ENCODE measurements at places on chromosomes 1 and 21. TPM values are rescaled to one million over a fixed set of nuclear protein-coding genes. Genes with fewer than 3 reads are reported as not detected.

Gene THEM5
- not detected for total RNA-seq

DNA sequence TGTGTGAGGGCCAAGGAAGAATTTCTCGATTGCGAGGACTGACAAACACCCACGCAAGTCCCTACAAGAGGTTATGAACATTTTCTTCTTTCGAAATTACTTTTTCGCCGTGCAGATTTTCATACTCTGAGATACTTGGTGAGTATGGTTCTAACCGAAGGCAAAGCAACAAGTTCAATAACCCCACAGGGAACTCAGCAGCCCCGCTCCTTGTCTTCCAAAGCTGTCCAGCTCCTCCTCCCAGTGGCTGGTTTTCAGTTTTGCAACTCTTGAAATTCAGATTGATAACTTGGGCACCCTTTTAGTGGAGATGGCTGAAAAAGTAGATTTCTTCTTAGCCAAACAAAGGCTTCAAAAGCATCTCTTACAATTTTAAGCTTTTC, 154.4 kb downstream of the SETD4 start:
- DNase-seq = no peak

- no peak for DNase-seq
These were observed 25.5 kb upstream of the IL10 start for GRCh38 chr1:206797534-206798383.

GRCh38 chr1:187721216-187721615, 892.5 kb downstream of the PLA2G4A start:
- DNase-seq = no peak

DNA sequence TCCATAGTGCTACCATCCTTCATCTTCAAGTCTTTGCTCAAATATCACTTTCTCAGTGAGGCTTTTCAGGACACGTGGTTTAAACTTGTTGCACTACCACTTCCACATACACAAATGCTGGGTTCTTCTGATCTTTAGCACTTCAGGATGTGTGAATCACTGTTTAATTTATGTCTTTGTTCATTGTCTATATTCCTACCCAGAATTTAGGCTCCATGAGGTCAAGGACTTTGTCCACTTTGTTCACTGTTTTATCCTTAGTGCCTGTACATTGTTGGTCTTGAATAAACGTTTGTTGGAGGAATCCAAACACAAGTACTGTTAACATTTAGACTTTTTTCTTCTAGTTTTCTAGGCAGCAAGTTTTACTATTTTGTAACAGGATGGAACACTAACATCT, 42.6 kb upstream of the RALGPS2 start:
- no peak for DNase-seq

DNA sequence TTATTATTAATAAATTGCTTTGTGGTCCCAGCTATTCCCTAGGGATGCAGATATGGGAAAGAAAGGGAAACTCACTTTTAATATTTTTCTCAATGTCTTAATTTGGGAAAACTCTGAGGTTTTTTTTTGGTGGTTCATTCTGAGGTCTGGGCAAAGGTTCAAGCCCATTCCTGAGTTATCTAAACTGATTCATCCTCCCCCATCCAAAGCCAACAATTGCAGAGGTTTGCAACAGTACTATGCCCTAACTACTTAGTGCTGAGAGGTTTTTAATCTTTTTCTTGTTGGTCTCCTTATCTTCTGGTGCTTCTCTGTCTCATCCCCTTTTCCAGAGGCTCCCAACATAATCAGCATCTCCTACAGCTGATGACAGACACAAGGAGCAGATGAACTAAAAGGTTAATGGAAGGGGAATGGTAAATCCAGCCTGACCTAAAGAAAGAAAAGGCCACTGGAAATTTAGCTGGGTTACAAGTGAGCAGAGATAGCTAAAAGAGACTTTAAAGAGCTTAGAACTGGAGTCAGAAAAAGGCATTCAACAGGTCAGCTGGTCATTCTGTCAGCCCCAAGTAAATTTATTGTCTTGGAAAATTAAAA, 390.4 kb downstream of the TGFB2 start:
- DNase-seq = no peak

DNA sequence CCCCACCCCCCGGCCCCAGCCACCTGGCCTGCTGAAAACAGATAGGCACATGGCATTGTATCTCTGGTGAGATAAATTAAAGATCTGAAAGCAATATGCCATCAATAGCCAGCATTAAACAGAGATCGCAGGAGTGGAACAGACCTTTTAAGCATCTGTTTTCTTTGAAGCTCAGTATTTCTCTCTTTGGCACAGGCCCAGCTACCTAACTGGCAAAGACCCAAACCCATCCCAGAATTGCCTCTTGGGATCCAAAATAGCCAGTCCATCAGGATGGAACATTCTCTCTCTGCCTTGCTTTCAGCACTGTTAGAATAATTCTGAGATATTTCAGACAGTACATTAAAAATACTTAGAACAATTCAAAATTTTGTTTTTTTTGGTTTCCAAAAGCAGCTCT, 46.0 kb downstream of the KCNJ6 start:
- DNase-seq = no peak

Gene RGS4
- total RNA-seq = 0.21 TPM

- DNase-seq = no peak
These were observed 55.3 kb upstream of the RGS21 start for GRCh38 chr1:192261476-192261875.

DNA sequence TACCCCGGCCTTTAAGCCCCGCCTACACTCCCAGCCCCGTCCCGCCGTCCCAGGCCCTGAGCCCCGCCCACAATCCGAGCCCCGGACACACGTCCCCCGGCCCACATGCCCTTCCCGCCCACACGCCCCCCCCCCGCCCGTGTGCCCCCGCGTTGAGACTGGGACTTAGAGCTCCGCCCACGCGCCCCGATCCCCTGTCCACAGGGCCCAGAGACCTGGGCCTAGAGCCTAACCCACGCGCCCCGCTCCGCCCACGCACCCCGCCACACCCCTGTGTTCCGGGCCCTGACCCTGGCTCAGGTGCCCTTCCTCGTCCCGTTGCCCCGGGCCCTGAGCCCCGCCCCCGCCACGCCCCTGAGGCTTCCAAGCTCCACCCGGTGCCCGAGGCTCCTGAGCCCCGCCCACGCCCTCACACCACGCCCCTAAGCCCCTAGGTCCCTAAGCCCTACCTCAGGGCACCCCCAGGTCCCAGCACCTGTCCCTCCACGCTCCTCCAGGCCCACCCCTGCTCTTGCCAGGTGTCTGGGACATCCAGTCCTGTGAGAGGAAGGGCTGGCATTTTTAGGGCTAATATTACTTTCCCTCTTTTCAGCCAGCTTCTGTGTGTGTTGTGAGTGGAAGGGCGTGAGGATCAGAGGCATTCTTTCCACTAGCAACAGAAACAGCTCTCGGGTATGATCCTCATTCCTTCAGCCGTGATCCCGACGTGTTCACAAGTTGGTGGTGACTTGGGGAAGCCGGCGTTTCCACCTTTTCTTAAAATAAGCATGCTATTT, 552 bp upstream of the GPR157 start:
- peak; percentile 78 for DNase-seq

Gene VHLL
- total RNA-seq = not detected

- no peak for DNase-seq
These were observed 116.8 kb downstream of the TOMM20 start for GRCh38 chr1:235011599-235012435.

- no peak for DNase-seq
These were observed 99.7 kb downstream of the RIPK4 start for GRCh38 chr21:41667136-41667535.

Gene TNFSF18
- total RNA-seq = not detected

Gene NBPF11
- total RNA-seq = 7.9 TPM

Gene KCNJ6
- total RNA-seq = not detected

GRCh38 chr1:206628916-206629315, 6.4 kb upstream of the DYRK3 start:
- no peak for DNase-seq

Gene EPHA2
- 30.0 TPM for total RNA-seq

GRCh38 chr1:151989211-151989862, 4.3 kb downstream of the S100A10 start:
- peak; percentile 56 for DNase-seq

DNA sequence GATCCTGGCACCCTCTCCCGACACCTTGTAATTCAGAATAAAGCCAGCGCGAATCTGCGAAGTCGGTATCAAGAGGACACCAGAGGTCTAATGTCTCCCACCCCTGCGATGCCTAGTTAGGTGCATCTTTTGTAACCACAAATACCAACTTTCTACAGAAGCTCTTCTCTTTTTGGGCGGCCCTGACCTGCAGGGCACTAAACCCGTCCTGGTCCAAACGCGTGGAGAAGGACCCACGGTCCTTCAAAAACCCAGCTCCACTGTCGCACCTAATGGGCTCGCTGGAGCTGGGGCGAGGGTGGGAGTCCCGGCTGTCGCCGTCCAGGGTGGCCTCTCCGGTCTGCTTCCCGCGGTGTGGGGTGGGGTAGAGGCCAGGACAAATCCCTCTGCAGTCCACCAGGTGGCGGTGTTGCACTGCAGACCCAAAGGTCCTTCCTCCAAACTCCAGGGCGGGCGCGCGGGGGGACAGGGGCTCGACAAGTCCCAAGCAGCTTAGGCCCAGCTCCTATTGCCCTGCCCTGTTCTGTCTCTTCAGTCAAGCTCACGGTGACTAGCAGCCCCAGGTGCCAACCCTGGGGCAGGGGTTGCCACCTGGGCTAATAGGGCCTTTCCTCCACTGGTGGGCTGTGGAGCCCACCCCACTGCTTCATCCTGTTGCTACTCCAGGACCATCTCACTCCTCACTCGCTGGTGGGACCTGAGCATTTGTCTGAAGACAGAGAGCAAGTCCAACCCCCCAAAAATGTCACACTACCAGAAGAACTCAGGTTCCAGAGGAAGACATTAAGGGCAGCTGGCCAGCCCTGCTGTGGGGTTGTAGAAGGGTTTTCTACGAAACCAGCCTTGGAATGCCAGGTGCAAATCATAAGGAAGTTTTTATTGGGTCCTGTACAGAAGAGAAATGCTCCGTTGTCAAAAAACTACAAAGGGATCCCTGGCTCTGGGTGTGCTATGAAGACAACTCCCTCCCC, 2.8 kb downstream of the HES3 start:
- DNase-seq = peak; percentile 57

DNA sequence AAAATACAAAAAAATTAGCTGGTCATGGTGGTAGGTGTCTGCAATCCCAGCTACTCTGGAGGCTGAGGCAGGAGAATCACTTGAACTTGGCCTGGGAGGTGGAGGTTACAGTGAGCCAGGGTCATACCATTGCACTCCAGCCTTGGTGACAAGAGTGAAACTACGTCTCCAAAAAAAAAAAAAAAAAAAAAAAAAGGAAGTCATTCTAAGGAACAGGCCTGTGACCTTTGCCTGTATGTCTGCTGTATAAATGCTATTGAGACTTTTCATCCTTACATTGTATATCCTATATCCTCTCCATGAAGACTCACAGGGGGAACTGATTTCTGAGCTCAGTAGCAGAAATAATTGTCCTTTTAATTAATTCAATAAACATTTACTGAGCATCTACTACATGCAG, 7.5 kb upstream of the CTPS1 start:
- DNase-seq = no peak

DNA sequence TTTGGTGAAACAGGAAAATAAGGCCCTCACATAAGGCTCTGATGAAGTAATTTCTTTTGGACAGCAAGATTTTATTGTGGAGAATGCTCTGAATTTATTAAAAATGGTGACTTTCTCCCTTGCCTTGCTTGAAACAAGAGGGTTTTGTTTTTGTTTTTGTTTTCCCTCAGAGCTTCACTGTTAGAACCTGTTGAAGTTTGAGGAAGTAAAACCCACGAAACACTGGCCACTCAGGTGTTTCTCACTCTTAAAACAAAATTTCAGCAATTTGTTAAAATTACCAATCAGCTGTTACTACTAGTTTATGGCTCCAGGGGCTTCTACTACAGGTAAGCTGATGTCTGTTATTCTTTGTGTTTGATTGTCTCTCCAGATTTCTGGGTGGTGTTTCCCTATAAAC, 112.6 kb upstream of the B3GALT2 start:
- no peak for DNase-seq

GRCh38 chr1:226977643-226978431, 37.7 kb downstream of the COQ8A start:
- no peak for DNase-seq

- peak; percentile 29 for DNase-seq
These were observed 1.9 kb downstream of the MANEAL start for GRCh38 chr1:37795340-37796125.

Gene SLC2A5
- 15.7 TPM for total RNA-seq

DNA sequence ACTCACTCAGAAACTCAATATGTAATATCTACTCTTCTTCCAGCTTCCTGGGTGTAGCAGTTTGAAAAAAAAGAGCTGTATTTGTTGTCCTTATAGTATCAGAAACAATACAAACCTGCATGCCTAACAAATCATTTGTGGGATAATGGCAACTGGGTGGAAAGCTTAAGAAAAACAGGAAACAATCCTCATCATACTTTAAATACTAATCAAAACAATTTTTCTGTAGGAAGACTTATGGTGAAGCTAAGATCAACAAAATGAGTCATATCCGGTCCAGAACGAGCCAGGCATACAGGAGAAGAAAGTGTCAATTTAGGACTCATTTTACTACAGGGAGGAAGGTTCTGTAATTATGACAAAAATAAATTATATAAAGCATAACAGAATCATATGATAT, 181.8 kb upstream of the ADGRL4 start:
- no peak for DNase-seq

Gene TDRD5
- total RNA-seq = 0.59 TPM

Gene NGF
- 20.4 TPM for total RNA-seq

- DNase-seq = no peak
These were observed 3.4 kb downstream of the CFAP45 start for GRCh38 chr1:159896546-159896930.

DNA sequence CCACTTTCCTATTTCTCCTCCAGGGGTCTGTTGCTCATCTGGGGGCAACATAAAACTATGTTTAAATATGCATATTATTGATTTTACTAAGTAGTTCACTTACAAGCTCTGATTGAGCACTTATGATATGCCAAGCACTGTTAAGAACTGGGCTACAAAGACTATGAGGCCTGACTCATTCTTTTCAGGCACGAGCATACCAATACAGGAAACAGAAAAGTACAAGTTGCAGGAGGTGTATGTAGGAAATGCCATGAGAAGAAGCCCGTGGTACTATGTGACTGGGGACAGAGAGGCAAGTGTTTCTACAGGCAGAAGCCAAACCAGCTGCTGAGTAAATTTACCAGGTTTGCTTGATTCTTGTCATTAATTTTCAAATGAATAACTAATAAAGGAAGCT, 120.4 kb upstream of the PTGFR start:
- DNase-seq = no peak

Gene FMO2
- total RNA-seq = 36.6 TPM

DNA sequence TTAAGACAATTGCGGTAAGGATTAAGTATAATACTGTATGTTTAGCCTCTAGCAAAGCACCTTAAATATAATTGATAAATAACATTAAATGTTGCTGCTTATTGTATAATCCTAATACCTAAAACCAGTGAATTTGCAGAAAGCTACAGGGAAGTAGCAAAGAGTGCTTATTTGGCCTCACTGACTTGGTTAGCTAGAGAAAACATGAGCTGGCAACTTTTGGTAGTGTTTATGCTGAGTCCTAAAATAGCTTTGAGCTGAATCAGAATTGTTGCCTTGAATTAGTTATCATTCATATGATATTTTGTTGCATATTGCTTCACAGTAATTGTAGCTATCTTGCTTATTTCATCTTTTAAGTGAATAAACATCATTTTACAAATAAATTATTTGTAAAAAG, 3.5 kb downstream of the TRIM67 start:
- no peak for DNase-seq

DNA sequence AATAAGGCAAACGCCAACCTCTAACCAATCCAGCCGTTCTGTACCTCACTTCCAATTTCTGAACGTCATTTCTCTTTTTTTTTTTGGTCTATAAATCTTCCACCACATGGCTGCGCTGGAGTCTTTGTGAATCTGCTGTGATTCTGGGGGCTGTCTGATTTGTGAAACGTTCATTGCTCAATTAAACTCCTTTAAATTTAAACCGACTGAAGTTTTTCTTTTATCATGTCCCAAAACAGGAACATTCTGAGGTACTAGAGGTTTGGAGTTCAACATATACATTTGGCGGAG, 65.5 kb upstream of the BACH1 start:
- DNase-seq = no peak
